ENCODE measurements at places on chromosomes 5 and 9.

GRCh38 chr5:62708481-62709325, 130.1 kb downstream of the LRRC70 start:
- DNase-seq, result no peak

- DNase-seq, result no peak
These were observed 391.3 kb upstream of the DAP start for GRCh38 chr5:11152368-11152767.

DNA sequence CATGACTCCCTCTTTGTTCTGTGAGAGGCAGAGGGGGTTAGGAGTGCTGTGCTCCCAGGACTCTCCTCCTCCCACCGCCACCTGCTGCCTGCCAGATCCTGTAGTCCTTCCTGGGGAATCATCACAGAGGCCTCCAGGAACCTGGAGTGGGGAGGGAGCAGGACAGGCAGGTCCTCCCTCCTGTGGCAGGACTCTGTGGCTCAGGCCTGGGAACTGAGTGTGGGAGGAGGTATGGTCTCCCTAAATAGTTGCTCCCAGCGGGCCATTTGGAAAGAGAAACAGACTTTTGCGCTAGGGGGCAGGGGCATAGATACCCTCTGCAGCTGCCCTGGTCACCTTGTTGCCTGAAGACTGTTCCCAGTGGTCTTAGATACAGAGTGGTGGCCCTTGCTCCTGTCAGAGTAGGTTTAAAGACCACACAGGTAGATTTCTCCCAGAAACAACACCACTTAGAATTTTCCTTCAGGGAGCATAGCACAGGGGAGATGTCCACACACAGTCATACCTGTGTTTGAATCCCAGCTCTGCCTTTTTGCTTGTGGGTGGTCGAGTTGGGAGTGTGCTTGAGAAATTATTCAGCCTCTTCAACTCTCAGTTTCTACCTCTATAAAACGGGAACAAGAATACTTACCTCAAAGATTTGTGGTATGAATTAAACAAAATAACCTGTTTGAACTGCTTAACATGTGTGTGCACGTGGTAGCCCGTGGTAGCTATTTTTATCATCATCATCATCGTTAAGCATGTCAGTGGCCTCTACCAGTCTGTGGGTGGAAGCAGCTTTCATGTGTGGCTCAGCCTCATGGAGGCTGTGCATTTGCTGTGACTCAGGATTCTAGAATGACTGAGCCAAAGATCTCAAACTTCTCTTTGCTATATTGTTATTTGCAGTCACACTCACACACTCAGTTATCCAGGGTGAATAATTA, 55.8 kb downstream of the SLC22A5 start:
- DNase-seq, result no peak

DNA sequence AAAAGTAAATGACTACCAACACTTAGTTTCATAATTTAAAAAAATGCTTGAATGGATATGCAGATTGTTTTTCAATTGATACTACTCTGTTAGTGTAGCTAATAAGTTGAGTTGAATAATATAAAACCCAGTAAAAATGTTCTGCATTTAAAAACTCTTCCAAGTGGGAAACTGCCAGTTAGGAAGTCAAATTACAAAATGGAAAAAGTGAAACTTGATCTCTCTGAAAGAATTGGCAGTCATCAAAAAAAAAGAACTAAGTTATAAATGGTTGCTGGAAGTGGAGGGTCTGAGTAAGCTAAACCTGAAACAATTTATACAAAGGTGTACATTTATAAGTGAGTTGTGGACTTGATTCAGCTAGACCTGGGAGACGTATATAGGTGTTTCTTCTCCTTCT, 52.4 kb downstream of the VCAN start:
- no peak for DNase-seq

DNA sequence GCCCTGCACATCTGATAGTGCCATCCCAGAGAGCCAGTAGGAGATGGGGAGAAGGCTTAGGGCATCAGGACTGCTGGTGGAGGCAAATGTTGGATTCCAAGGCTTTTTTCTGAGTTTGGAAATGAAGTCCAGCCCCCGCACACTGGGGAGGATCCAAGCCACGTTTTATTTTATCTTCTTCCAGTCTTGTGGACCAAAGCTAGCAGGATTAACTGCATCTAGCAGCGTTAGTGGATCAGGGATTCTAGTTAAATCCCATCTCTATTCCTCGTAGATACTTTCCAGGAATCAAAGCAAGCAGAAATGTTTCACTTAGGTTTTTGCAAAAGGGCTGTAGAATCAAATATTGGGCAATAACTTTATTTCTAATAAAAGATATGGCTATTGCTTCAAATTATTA, 114.7 kb upstream of the OR13F1 start:
- no peak for DNase-seq

GRCh38 chr9:77127071-77127470, 50.3 kb upstream of the VPS13A start:
- DNase-seq, result no peak

DNA sequence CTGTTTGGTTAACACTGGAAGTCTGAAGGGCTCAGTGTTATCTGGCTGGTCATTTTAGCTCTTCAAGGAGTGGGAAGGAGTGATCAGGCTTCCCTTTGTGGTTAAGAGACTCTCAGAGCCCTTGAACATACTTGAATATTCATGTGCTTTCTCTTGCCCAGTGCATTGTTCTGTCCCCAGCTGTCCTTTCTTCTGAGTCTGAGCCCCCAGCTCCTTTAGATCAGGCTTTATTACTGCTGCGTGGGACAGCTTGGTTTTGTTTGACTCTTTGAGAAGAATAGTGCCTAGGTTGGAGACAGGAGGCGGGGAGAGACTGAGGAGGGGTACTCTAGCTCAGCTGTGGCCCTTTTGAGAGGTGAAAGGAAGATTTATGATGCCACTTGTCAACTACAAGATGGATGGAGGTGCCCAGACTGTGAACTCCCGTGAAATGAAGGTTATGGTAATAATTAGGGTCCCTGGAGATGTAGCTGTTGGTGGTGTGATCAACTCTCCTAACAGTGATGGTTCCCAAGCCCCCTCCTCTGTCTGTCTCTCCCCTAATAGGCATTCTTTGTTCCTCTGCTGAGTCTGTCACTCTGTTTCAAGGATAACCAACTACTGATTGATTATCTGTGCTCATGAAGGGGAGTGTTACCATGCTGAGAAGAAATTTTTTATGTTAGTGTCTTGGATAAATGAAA, 83.1 kb upstream of the GLRA1 start:
- no peak for DNase-seq

DNA sequence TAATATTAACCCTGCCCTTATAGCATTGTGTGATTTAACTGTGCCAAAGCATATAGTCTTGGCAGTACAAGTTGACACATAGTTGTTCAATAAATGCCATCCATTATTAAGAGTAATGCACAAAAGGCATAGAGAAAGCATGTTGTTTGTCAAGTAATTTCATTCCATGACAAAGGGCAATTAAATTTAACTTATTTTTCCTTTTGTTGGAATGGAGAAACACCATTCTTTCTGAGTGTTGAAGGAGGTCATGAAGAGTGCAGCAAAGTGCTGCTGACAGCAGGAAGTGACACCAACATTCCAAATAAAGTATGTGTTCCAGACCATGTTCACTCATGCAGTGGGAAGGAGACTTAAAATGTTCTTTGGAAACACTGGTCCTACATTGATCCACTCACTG, 29.1 kb downstream of the ANKDD1B start:
- DNase-seq, result no peak

- DNase-seq, result no peak
These were observed 69.1 kb downstream of the MYO10 start for GRCh38 chr5:16866795-16867576.

DNA sequence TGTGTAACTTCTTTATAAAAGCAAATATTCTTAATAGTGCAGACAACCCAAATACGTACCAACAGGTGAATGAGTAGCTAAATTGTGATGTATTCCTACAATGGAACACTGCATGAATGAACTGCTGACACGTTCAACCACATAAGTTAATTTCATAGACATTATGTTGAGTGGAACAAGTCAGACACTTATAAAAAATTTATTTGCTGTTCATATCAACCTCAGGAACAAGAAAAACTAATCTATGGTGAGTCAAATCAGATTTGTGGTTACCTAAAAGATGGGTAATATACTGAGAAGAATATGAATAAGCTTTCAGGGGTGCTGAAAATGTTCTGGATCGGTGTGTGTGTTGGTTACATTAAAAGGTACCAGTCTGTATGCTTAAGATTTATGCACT, 35.7 kb downstream of the INVS start:
- DNase-seq, result no peak

GRCh38 chr9:84791643-84792042, 122.1 kb downstream of the NTRK2 start:
- no peak for DNase-seq

GRCh38 chr5:135660826-135661575, 82.2 kb upstream of the CXCL14 start:
- no peak for DNase-seq

DNA sequence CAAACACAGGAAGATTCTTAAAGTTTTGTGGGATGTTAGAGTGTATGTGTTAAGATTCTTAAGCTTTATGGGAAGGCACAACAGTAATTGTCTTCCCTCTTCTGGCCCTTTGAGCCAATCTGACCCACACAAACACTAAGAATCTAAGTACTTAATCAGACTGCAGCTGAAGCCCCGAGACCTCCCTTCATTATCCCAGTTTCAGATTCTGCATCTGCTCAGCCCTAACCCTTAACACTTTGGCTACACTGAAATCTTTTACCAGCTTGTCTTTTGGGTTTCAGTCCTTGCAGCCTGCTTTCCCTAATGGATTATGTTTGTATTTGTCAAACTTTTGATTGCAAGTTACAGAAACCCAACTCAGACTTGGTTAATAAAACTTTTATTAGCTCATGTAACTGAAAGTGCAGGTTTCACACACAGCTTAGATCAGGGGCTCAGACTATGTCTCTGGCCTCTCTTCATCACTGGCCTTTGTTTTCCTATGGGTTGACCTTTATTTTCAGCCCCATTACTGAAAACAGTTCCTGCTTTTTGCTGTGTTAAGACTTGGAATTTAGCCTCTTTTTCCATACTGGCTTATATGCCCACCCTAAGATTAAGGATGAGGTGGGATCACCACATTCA, 71.5 kb downstream of the COX7C start:
- DNase-seq, result no peak

DNA sequence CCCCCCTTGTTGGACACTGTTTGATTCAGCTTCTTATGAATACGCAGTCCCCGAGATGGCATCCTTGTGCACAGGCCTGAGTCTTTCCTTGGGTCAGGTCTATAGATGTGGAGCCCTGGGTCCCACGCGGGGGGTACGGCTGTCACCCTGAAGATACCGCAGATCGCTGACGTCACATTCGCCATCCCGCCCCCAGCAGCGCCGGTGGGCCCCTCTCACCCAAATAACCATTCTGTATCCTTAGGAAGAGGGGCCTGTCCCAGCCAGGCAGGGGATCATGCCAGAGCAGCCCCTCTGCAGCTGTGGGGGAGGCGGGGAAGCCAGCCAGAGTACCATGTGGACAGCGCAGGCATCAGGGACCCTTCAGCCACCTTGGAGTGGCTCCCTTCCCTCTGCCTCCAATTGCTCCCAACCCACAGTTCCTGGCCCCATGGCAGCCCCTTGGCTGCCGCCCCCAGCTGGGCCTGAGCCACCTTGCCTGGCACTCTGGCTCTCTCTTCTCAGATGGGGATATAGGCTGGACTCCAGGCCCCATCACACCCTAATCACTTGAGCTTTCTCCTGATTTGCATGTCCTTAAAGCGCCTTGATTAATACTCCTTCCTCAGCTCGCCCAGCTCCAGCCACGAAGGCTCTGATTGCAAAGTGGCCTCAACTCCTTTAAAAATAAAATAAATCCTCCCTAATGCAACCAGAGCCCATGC, 189.8 kb downstream of the C9orf50 start:
- DNase-seq, result no peak

DNA sequence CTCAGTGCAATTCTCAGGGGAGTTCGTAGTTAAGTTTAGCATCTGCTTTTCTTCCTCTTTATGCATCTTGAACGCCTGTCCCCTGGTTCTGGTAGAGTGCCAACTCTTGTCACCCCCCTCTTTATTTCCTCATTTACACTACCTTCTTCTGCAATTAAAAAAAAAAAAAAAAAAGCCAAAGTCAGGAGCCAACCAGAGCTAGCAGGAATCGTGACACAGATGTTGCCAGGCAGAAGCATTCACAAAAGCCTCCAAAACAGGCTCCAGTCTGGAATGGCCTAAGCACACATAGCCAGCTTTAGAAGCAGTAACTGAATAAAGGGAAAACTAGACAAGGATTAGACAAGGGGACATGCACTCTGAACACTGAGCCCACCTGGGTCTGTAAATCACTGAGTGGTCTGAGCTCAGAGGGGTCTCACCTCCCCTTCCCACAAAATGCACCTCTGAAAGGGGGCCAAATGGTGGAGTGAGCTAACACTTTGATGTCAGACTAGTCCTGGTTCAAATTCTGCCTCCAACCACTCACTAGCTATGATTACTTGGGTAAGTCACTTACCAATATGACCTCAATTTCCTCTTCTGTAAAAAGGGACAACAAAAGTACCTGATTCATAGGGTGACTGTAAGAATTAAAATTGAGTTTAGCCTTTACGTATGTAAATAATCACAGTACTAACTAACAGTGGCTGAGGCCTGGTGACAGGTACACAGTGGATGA, 2.0 kb downstream of the CD74 start:
- peak; percentile 74 for DNase-seq

DNA sequence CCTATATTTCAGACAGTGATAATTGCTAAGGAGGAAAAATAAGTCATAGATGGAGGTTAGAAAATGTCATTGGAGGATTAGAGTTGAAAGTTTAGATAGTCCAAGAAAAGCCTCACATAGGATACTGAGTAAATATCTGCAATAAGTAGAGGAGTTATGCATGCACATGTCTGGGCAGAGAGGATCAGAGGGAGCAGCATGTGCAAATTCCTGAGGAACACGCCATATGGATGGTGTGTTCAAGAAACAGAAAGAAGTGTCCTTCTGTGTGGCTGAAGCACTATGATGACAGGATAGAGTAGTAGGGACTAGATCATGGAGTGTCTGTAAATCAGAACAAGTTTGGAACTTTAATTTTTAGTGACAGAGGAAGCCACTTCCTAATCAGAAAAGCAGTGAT, 52.2 kb downstream of the SGCD start:
- no peak for DNase-seq

DNA sequence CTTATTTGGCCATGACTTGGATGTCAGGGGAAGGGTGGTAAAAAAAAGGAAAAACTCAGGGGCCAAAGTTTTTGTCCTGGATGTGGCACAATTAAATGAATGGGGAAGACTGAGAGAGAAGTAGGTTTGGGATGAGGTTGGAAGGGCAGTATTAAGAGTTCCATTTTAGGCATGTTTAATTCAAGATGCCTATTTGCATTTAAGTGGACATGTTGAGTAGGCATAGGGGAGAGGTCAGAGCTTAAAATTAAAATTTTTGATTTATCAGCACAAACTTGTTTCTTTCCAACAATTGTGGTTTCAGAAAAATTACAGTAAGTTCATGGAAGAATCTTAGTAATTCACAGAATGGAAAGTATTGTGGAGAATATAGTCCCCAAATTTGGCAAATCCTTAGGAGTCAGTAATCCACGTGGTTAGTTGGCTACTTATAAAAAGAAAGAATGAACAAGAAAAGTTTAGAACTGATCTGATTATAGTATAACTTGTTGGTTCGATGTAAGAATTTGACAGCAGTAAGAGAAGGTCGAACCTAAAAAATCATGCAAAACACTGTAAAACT, 265.9 kb downstream of the SAXO1 start:
- DNase-seq, result no peak

- DNase-seq, result no peak
These were observed 35.9 kb downstream of the APTX start for GRCh38 chr9:32965566-32965965.
